ENCODE measurements at places on chromosomes 12 and 14. TPM values are rescaled to one million over a fixed set of nuclear protein-coding genes. Genes with fewer than 3 reads are reported as not detected.

EFS gene
- total RNA-seq = 19.3 TPM

CHGA gene
- total RNA-seq = not detected

LTB4R gene
- 85.2 TPM for total RNA-seq

EIF2B2 gene
- total RNA-seq = 41.0 TPM

GRCh38 chr12:130956456-130957303 is 3.0 kb downstream of the ADGRD1 start:
- DNase-seq = no peak

GRCh38 chr14:95327558-95328374 is 8.1 kb upstream of the CLMN start:
- peak; percentile 28 for DNase-seq

DNA sequence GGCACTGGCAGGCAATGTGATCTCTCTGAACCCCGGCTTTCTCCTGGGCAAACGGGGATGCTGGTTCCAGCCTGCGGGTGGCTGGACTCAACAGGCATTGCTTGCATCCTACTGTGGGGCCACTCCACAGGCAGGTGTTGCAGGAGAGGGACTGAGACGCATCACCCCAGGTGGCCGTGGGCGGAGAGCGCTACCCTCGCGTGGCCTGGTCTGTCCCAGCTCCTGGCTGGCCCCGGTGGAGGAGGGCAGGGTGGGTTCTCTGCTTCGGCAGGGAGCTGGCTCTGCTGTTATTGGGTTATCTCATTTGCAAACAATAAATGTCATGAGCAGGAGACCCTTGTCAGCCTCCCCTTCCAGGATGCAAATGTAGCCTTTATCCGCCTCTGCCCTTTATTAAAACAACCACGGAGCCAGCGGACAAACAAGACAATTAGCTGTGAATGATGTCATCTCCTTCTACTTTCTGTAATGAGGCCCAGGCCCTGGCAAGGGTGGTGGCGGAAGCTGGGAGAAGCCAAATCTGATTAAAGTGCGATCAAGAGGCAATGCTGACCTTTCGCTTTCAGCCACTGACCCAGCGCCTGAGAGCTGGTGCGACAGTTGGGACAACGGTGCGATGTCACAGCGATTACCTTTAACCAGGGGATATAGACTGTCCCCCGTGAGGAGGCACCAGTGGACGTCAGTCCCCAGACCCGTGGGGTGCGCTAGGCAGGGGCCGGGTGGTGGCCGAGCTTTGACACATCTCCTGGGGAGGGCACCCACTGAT is 161.8 kb downstream of the KIF26A start:
- no peak for DNase-seq

GRCh38 chr12:108622421-108622820 is 11.3 kb downstream of the SELPLG start:
- DNase-seq = no peak

CLEC4D gene
- not detected for total RNA-seq

ORMDL2 gene
- total RNA-seq = 30.8 TPM

PIWIL1 gene
- total RNA-seq = 0.09 TPM

DNA sequence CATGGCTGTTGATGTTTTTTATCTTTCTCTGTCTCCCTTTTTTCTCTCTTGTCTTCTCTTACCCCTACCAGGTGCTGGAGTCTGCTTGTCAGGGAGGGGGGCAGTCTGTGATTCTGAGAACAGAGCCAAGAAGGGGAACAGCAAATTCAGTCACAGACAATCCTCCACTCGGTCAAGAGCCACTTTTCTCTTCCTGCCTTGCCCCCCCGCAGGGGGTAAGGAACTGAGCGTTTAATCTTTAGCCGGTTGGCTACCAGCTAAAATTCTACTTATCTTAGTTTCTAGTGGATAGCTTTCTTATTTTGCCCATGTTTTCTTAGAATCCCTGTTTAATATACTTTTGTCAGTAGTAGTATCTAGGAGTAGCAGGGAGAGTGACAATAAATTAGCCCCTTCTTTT is 1.9 kb downstream of the RIMKLB start:
- DNase-seq = no peak

- DNase-seq = no peak
Observed at GRCh38 chr12:39464976-39465695, 22.2 kb upstream of the KIF21A start.

IL22 gene
- total RNA-seq = not detected

GRCh38 chr12:52698651-52699340 is 4.5 kb downstream of the KRT77 start:
- DNase-seq = no peak

GYS2 gene
- total RNA-seq = 3.7 TPM

DNA sequence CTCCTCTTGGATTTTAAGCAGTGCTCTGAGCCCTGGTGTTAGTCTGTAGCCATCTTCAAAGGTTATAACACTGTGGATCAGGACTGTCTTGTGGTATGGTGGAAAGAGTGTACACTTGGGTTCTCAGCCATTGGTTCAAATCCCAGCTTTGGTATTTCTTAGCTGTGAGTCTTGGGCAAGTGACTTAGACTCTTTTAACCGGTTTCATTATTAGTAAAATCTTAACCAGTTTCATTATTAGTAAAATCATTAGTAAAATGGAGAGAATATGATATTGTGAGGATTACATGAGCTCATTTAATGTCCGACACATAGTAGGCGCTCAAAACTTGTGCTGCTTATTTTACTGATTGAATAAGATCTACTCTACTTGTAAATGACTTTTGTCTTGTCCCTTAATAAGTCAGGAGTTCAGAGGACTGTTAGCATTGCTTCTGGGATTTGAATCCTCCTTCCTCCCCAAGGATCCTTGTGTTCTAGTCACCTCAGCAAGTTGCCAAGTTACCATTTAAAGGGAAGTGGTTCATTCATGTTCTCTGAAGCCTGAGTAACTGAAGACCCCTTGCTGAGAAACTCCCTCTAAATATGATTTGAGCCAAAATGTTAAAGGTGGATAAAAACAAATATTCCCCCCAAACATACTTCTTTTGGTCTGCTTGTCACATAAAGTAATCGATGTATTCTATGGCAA is 12.4 kb downstream of the TTLL5 start:
- DNase-seq = no peak

DNA sequence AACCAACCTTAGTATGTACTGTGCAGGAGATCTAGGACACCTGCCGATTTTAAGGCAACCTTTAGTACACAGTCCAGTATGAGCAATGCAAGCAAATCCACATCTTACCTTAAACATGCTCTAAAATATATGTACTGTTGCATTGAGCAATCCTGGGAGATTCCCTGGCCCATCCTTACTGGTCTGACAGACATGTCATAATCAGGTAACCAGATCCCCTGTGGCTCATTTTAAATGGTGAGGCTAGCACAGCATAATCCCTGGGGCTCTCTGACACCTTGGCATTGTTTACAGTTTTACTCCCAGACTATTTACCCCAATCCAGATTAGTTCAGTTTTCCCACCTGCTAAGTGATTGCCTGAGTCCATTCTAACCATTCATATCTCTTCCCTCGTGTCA is 15.1 kb downstream of the BMAL2 start:
- no peak for DNase-seq

DNA sequence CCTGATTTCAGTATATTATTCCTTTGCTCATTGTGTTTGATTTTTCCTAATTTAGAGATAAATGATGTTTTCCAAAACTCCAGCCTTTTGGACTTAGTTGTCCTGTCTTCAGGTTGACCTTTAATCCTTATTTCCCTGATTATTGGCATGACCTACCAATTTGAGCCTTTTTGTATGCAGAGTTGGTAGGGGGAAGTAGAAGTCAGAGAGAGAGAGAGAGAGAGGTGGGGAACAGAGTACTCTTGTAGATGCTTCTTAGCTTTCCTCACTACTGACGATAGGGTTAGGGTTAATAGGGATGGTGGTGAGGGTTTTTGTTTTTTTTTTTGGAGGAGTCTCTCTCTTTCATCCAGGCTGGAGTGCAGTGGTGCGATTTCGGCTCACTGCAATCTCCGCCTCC is 38.6 kb downstream of the TBC1D15 start:
- no peak for DNase-seq

DNA sequence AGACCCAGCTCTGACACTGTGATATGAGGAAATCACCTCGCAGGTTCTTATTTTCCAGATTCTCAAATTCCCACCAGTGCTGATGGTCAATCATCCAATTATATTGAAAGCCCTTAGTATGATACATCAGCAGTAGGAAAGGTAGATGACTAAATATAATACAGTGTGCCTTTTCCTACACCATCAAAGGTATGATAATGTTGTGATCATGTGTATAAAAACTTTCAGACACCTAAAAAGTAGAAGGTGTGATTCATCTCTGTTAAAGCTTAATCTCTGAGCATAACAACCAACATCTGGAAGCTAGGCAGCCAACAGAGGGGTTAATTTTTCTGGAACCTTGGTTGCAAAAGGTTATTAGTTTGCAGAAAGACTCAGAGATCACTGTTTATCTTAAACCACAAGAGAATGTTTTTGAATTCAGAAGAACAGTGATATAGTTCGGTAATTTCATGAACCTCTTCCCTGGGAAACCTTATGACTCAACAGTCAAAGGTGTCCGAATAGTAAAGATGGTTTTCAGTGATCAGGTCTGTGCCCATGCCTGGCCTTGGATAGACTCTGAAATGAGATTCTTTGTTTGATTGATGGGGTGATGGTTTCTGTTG is 122.5 kb downstream of the ETV6 start:
- DNase-seq = no peak

- no peak for DNase-seq
Observed at GRCh38 chr14:70641548-70642302, at the start of gene TTC9. Gene TTC9 (plus strand): TSS chr14:70641916. CDS start chr14:70642130, 214 bp downstream.

DNA sequence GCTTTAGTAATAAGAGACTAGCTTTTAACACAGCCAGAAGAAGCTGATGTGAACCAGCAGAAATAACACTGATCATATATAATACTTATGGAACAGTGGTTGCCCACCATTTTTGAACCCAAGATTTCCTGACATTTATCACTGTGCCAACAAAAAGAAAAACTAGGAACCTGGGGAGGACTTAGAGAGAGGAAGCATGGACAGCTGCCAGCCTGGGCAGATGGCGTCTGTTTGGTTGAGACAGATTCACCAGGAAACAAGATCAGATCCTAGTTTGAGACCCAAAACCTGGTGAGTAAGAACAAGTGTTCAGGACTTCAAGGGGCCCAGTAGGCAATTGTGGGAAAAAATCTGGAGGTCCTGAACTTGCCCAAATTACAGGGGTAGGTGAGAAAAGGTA is 95.3 kb downstream of the BICD1 start:
- no peak for DNase-seq

APOLD1 gene
- 7.1 TPM for total RNA-seq

MSRB3 gene
- total RNA-seq = 8.2 TPM

- no peak for DNase-seq
Observed at GRCh38 chr14:61746881-61747280, 15.3 kb upstream of the SNAPC1 start.

PGF gene
- total RNA-seq = 1.6 TPM

- DNase-seq = no peak
Observed at GRCh38 chr14:90294872-90295271, 36.9 kb downstream of the NRDE2 start.

DNA sequence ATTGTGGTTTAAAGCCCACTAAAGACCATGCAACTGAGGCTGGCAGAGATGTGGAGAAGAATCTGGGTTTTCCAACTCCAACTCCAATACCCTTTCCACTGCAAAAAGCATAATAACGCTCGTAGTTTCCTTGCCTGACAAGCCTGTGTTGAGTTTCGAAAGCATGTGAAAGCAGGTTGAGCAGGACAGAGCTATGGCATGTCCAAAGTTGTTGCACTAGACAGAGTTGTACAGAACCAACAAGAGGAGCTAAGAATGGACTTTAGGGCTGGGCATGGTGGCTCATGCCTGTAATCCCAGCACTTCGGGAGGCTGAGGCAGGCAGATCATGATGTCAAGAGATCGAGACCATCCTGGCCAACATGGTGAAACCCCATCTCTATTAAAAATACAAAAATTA is 572.0 kb upstream of the TBX3 start:
- no peak for DNase-seq

- DNase-seq = no peak
Observed at GRCh38 chr12:75996861-75997447, 34.6 kb downstream of the PHLDA1 start.

DNA sequence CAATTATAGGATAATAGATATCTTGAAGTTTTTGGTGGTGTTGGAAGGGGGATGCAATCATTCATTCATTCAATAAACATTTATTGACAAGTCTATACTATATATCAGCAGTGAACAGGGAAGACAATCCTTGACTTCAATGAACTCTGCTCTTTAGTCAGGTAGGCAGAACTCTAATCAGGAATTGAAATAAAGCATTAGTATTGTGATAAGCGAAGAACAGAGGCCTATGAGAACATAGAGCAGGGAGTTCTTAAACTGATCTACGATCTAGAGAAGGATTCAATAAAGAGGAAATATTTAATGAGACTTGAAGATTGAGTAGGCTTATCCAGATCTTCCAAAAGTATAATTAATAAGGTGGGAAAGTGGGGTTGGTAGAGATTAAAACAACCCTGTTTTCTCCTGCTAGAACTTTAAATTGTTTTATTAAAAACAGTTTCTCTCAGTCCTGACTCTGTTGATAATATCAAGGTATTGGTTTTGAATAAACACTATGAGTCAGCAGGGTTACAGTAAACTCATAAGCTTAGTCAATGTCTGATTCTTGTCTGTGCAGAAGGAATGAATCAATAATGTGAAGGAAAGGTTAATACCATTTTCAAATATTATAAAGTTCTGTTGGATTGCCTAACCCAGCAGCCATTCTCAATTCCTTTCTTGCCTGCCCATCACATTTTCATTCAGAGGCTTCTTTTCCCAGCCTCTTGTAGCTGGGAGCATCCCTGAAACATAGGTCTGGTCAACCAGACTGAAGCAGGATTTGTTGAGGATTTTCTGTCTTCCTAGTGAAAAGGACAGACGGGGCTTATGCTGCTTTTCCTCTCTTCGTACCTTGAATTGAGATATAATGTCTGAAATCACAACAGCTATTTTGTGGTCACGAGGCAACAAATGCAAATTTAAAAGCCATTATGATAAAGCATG is 38.9 kb upstream of the KTN1 start:
- DNase-seq = no peak

DNA sequence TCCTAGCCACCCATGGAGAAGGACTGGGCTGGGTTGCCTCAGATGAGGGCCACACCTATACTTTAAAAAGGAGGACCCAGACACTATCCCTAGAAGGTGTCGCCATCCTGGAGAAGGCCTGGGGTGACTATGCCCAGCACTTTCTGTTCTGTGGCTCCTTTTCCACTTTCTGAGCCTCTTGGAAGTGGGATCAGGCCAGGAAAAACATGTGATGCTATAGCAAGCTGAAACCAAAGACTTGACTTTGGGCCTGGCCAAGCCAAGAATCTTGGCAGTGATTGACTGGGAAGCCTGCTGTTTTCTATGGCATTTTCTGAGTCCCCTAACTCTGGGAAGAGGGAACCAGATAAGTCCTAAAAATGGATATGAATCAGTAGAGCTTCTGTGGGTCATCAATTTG is 332.3 kb downstream of the ZFP36L1 start:
- DNase-seq = no peak

- DNase-seq = no peak
Observed at GRCh38 chr12:109999983-110000505, 814 bp downstream of the ANKRD13A start.

DNA sequence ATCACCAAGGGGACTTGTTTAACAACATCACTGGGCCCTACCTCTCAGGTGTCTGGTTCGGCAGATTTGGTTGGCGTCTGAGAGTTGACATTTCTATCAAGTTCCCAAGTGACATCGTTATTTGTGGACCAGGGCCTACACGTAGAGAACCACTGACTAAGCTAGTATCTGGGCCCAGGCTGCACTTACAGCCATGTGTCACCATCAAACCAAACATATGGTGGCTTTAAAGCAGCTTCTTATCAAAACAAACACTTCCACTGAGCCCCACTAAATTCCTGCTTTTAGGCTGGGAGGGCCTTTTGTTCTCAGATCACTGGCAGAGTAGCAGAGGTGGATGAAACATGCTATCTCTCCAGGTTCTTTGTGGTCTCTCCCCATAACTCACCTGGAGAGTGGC is 220.5 kb downstream of the PELI2 start:
- no peak for DNase-seq

ARL1 gene
- total RNA-seq = 43.9 TPM
